Globus pallidus (tissue), 1 donor: ENCODE measurements at places on chromosomes 2 and 18.
A peak's percentile ranks its signal among the peaks of the same experiment; 100 is the strongest.

DNA sequence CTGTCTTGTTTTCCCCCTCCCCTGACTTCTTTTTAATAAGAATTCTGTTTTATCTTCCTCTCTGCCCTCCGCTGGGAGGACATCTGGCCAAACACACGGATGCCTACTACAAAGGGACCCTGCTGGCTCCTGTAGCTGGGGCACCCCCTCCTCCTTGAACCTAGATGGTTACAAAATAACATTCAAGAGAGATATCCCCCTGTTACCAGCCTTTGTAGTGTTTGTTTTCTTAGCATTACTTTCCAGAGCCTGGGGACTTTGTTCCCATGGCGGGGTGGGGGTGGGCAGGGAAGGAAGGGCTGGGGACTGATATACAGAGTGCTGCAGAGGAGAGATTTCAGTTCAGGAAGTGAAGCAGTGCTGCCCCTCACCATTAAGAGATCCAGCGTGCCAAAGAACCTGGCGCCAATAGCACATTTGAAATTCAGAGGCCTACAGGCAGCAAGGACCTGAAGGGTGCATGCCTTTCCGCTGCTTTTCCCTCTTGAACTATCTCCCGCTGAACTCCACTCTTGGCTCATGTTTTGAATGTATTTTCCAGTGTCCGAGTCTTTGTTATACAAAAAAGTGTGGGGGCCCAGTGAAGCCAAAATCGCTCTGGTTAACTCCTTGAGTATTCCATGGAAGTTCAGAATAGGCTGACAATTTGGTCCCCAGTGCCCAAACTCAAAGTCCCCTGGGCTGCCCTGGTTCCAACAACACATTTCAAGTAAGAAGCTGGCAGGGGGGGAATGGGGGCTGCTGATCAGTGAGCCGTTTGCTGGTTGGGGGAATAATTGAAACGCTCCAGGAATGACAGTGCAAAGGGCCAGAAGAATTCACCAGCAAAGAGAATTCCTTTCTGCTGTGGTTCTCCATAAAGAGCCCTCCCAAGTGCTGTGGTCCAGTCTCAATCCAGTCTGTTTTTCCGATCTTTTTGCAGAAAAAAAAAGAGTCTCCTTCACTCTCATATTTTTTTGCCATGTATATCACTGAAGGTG lies 94.8 kb upstream of the THOC1 start:
- no peak for DNase-seq

DNA sequence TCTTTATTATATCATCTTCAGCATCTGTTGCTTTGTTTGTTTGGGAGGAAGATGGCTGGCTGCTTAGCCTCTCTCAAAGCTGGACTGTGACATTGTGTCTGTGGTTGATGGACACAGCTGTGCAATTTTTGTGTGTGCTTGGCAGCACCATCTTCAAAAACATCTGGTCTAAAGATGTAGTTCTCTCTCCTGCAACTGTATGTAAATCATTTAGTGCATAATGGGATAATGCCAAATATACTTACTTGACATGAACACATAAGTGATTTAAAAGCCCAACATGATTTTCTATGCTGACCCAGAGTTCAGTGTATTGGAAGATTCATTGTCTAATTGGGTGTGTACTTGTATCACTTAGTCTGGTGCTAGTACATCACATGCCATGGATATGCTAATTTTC lies 112.2 kb downstream of the MAP4K4 start:
- no peak for DNase-seq

DNA sequence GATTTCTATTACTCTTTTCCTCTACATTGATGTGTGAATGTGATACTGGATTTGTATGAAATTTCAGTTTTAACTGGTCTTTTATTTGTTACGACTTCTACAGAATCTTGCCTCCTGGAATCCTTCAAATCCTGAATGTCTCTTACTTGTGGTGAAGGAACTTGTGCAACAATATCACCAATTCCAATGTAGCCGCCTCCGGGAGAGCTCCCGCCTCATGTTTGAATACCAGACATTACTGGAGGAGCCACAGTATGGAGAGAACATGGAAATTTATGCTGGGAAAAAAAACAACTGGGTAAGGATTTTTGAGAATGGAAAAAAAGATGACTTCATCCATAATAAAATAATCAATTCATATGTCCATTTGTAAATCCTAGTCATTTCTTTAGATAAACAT lies 134.6 kb downstream of the BABAM2 start:
- DNase-seq, result no peak

DNA sequence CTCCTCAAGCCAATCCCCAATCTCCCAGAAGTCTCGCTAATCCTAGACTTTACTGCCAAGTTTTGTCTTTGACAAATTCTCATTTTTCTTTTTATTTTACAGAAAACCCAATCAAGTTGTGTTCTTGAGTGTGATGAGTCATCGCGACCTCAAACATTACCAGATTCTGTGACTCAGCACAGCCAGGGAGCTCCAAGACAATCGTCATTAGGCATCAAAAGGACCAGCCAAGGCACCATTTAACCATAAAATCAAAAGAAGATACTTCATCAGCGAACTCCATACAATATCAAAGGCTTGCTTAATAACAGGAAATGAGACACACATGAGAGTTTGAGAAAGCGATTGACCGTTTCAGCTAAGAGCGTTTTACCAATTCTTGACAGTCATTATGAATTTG lies 146.2 kb upstream of the AGAP1 start:
- no peak for DNase-seq

DNA sequence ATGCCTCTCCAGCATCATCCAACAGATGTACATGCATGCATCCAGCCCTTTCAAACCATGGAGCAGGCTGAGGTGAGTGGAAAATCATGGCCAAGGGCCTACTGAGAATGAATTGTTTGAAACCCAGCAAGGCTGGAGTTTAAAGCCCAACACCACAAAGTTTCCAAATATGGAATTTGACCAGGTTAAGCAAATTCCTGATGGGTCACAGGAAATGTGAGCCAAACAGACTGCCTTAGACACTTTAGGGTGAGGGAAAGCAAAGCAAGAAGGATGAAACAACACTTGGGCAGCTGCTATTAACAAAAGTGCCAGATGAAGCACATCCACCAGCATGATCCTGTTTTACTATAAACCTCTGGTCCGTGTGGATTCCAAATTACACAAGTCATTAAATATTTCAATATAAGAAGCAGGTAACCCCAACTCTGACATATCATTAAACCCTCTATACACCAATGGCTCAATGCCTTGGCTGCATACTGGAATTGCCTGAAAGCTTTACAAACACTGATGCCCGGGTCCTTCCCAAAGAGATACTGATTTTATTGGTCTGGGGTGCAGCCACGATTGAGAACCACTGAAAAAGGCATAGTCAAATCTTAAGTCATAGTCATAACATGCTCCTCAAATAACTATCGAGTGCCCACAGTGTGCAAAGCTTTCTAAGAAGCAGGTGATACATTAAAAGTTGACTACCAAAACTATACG lies 9.1 kb downstream of the KLF7 start:
- DNase-seq, result no peak

GRCh38 chr2:217360781-217361482 lies 501.1 kb upstream of the TNP1 start:
- DNase-seq, result no peak

GRCh38 chr2:10712185-10712809 lies 9.1 kb upstream of the ATP6V1C2 start:
- no peak for DNase-seq

- no peak for DNase-seq
Observed at GRCh38 chr2:108910011-108910431, 79.0 kb downstream of the EDAR start.

DNA sequence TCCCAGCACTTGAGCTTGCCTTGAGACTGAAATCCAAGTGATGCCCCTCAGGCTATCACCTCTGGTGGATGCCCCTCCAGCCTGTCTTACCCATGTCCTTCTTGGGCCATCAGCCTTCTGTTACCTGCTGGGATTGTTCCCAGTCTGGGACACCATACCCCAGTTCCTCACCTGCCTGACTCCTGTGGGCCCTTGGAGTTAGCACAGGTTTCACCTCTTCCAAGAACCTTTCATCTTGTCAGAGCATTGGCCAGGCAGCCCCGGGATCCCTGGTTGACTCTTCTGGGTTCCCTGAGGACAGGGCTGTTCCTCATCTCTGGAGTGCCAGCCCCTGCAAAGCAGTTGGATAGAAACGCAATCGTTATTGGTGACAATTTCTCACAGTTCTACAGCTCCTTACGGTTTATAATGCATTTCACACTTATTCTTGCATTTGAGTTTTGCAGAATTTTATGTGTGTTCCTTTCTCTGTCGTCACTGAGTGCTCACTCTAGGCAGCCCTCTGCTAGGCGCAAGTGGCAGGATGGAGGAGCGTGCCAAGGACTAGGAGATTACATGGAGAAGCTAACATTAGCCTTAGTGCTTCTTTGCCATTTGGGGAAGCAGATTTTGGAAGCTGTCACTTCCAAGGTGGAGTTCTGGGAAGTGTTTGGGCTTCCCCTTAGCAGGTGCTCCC lies 139.7 kb downstream of the DDX1 start:
- no peak for DNase-seq

- DNase-seq, result no peak
Observed at GRCh38 chr2:133389569-133389968, 178.7 kb downstream of the NCKAP5 start.

DNA sequence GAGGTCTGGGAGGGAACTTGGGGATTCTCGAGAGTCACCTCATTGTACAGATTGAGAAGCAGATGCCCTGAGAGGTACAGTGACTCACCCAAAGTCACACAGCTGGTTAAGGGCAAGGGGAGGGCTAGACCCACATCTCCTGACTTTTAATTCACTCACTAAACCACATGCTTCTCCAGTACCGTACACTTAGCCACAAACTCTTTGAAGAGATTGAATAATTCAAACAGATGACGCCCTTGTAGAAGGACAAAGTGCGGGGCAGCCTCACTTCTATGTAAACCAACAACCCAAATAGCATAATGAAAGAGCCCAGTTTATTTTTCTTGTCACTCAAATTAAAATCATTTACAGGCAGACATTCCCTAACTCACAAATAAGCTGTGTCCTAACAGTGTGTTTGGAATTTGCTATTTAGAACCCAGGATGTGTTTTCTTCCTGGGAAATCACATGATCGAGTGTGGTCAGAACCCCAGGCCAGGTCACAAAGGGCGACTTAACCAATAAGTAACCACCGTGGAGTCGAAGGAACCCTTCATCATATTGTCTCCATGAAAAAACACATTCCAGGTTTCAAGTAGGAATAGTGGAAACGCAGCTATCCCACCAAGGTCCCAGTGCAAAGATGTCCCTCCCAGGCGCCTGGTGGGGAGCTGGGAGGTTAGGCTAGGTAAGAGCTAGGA lies 35.8 kb upstream of the PTPN4 start:
- no peak for DNase-seq

DNA sequence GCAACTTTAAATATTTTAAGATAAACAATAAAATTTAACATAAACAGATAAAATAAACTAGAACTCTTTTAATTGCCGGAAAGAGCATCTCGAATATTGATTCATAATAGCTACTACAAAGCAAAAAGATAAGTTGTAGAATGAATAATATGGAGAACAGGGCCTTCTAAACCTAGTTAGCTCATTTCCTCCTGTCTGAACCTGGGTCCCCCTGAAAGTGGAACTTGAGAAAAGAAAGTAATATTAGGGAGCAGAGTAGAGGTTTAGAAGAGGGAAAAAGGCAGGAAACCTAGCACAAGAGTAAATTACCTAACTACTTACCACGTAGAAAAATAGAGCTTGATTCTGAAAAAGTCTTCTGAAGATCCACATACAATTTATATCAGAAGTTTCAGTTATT lies 80.7 kb upstream of the NETO1 start:
- DNase-seq, result no peak

DNA sequence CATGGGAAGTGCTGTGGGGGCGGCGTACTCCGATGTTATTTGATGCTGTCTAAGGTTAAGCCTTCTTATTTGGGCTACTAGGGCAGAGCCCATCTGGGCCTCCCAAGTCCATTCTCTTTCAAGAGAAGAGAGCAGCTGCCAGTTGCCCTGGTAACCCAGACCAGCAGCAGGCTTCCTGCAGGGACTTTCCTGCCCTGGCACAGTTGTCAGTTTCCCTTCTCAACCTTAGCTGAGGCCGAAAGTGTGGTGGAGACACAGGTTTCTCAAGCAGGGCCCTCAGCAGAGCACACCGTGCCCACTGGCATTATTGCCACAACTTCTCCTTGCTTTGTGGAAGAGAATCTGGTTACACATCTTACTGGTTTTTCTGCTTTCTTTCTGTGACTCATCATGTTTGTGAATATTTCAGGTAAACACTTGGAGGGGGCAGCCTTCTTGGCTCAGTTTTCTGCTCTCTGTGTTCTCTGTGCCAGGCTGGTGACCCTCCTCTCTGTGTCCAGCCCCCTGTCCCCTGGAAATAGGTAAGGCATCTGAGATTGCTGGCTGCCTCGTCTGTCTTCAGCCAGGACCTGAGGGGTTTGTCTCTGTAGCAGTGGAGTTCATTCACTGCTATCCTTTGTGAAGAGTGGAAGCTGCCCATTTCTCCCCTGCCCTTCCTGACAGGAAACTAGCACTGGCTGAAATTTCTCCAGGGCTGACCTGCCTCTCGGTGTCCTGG lies 111.0 kb downstream of the B3GNT2 start:
- DNase-seq, result no peak

DNA sequence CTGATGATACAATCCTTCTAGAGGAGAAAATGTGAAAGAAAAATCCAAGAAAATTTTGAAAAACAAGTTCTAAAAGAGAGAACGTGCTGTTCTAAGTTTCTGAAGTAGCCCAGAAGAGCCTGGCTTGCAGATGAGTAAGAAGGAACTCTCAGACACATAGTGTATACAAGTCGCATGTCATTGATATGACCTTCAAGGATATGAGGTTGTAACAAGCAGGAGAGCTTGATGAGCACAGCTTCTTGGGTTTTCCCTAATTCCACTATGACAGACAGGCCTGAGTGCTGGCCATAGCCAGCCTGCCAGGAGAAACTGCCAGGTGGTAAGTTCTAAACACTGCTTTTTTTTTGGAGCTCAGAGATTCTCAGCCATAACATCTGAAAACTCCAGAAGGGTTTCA lies 235.7 kb upstream of the SIX2 start:
- DNase-seq, result no peak

DNA sequence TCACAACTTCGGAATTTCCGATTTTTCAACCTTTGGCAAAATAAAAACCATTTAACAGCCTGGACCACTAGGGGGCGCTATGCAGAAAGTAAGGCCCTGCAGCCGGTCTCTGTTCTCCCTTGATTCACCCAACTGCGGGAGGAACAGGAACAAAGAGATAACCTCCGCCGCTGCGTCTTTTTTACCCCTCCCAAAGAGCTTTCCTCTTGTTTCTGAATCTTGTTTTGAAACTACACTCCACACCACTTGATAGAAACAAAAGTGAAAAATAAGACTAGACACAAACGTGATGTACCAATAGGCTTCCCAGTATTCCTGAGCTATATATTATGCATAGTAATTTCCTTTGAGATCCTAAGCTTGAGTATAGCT lies 231.2 kb downstream of the MYO3B start:
- DNase-seq, result peak; percentile 71
